ENCODE measurements at places on chromosomes 2 and 18.
A peak's percentile ranks its signal among the peaks of the same experiment; 100 is the strongest.

GRCh38 chr2:141331127-141331526 is 799.7 kb downstream of the LRP1B start:
- DNase-seq: no peak

- DNase-seq: no peak
Observed at GRCh38 chr2:18600255-18600613, 10.9 kb upstream of the NT5C1B start.

- no peak for DNase-seq
Observed at GRCh38 chr2:23235736-23236135, 149.2 kb upstream of the KLHL29 start.

GRCh38 chr2:176553685-176554100 is 284.5 kb downstream of the MTX2 start:
- no peak for DNase-seq

GRCh38 chr2:69225933-69226332 is 161.1 kb downstream of the GFPT1 start:
- DNase-seq: no peak

DNA sequence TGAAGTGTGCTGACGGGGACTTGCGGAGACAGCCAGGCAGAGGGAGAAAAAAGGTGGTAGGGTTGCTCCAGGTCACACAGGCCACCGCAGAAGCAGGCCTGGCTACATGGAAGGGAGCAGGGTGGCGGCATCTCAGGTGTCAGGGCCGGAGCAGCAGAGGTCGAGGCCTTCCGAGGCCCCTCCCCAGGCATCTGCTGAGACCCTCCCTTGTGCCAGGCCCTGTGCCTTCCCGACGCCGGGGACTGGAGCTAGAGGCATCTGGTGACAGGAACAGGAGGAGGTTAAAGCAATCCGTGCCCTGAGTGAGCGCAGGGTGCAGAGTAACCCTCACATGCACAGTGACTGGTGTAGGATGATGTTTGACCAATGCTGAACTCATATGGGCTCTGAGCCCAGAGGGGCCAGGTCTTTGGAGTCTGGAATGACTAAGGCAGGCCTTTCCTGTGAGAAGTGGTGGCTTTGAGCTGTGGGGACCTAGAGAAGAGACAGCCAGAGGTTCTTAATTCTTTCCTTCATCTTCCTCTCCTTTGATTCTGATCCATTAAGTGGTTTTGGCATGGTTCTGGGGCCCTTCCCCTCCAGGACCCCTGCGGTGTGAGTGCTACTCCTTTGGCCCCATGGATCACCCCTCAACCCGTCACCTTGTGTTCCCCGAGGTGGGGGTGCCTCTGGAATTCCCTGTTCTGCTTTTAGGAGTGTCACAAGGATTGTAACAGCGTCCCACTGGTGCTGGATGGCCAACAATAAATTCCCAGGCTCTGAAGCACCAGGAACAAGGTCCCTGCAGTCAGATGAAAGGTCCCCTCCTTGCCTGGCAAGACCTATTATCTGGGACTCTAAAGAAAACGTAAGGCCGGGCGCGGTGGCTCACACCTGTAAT is 72.1 kb downstream of the KLHL29 start:
- DNase-seq: no peak

DNA sequence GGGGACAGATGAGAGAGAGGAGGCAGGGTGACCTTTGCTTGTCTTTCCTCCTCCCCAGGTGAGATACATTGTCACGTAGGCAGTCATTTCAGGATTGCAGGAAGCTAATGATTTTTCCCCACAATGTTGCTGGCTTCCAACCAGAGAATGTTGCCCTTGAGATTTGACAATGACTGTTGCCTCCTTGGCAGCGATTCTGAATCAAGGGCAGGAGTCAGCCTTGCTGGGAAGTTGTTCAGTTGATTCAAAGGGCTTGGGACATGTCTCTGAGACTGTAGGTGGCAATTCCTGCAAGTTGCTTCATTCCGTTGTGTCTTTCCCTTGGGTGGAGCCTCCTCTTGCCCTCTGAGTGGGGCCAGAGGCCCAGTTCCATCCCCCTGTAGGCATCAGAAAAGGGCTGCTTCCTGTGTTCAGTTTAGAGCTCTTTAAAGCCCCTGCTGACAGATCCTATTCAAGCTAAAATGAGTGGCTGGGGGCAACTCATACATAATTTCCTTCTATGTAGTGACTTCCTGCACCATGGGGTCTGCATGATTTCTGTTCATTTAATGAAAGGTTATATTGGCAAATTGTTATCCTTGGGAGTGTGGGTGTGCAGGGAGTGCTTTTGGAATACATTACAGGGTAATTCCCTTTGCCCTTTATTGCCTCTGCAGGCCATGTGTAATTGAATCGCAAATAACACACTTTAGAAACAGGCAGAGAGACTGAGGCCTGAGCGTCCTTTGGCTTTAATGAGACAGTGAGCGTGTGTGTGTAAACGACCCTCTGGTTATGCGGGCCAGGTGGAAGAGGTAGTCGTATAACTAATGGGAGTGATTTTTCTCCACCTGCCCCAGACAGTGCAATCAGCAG is 52.4 kb downstream of the GPR39 start:
- no peak for DNase-seq

DNA sequence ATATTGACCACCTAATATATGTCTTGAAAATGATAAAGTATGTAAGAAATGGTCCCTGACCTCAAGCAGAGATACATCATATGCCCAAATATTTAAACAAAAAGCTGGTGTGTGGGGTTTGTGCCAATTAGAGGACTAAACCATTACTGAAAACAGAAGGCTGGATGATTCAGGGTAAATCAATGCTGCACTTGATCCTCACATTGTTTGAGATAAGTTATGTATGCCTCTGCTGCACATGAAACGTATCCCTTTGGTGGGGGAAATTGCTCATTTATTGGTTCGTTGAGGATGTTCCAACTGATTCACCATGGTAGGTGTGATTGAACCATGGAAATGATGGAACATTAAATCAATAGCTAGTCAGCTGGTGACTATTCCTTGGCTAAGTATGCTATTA is 24.7 kb upstream of the DARS1 start:
- DNase-seq: no peak

DNA sequence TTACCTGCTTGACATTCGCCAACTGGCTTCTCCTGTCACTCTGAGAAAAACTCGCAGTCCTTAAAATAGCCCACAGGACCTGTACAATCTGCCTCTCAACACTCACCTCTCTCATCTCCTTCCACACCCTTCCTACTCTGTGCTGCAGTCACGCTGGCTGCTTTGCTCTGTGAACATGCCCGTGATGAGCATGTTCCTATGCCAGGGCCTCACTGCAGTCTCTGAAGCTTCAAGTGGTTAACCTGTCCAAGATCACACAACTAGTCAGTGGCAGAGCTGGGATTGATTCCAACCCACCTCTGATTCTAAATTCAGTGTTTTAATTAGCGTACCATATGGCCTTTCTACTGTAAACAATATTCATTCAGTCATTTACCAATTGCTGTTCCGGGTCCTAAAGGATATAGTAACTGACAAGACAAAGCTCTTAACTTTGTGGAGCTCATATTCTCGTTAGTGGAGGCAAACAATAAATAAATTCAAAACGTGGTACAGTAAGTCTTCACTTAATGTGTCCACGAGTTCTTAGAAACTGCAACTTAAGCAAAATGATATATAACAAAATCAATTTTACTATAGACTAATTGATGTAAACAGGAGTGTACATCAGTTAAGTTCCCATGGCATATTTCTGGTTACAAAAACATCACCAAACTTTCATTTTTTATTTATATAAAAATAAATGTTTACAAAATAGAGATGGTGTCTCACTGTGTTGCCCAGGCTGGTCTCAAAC is 38.9 kb upstream of the FBXO11 start:
- no peak for DNase-seq

- DNase-seq: peak; percentile 30
Observed at GRCh38 chr2:46776687-46777327, 138.8 kb downstream of the MCFD2 start.

DNA sequence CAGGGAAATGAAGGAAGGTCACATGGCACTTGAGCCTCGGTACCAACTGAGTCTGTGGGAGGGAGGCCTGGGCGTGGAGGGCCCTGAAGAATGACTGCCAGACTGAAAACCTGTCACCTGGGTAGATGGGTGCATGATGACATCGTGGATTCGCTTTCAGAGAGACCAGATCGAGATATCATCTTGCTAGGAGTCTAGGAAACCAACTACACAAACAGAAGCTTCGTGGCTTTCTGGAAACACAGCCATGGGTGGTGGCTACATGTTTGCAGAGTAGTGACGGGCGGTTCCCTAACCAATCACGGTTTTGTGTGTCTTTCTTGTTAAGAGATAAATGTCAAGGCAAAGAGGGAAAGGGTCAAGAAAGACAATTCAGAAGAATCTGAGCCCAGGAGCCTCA is 155.0 kb downstream of the EIPR1 start:
- no peak for DNase-seq

GRCh38 chr2:21198637-21199036 is 74.9 kb downstream of the TDRD15 start:
- no peak for DNase-seq

GRCh38 chr2:221705185-221705877 is 133.2 kb upstream of the EPHA4 start:
- no peak for DNase-seq

DNA sequence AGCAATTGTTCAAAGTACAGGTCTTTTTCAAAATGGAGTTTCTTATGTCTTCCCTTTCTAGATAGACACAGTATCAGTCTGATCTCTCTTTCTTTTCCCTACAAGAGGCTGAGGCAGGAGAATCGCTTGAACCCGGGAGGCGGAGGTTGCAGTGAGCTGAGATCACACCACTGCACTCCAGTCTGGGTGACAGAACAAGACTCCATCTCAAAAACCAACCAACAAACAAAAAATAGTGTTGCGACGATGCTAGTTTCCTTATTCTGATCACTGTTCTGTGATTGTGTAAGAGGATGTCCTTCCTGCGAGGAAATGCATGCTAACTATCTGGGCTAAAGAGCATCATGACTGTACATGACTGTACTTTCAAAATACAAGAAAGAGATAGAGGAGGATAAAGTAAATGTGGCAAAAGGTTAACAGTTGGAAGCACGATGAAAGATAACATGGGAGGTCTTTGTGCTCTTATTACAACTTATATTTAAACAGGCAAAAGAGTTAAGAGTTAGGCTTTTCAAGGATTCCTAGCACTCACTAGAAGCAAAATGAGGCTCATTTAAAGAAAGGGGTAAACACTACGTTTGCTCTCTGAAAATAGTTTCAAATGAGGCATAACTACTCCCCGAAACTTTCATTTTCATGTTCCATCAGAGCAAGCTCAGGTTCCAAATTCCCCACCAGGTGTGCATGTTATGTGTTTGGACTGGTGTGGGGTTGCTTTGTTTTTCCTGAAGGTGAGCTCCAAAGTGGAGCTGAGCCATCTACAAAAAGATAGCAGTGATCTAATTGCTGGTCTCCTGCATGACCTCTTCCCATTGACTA is 23.8 kb downstream of the SOWAHC start:
- no peak for DNase-seq

DNA sequence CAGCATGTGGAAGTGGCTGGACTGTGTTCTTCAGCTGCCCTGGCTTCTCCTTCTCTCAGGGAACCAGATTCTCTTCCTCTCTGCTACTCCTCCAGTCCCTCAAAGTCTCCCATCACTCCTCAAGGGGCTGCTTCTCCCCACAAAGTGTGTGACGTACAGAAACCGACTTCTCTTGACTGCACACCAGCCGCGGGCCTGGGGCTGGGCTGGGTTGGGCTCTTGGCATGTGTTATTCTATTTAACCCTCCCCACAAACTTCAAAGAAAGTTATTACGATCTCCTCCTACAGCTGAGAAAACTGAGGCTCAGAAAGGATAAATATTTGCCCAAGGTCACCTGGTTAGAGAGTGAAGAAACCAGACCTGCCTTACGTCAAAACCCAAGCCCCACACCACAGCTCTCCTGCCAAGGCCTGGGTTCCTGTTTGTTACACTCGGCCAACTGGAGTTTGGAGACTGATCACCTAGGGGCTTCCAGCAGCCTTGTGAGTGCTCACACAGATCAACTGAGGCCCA is 269.0 kb downstream of the TFCP2L1 start:
- DNase-seq: no peak

DNA sequence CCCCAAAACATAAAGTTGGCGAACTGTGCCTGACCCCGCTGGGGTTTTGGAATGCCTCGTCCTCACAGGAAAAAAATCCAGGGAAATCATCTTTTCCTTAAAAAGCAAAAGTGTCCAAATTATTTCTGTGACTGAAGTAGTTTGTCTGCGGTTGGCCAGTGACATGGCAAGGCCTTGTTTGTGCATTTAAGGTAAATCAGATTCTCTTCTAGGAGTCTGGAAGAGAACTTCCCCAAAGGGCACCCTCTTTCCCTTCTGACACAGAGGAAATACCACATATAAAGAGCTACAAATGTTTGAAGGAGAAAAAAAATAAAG is 737 bp upstream of the CYB5A start:
- no peak for DNase-seq

DNA sequence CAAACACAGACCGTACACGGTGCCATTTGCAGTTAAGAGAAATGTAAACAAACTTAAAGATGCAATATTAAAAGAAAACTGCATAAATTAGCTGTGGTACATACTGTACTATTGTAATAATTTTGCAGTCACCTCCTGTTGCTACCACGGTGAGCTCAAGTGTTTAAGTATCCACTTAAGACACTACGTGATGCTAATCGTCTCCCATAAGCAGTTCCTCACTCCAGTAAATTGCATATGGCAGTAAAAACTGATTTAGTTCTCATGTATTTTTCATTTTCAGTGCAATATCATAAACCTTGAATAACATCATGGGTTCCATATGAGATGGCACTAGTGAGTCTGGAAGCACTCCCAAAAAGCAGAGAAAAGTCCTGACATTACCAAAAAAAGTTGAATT is 14.4 kb downstream of the CLEC4F start:
- DNase-seq: no peak

GRCh38 chr2:102130647-102130991 is 11.9 kb upstream of the IL1R1 start:
- no peak for DNase-seq

- DNase-seq: no peak
Observed at GRCh38 chr18:8952174-8952573, 150.3 kb upstream of the NDUFV2 start.

- no peak for DNase-seq
Observed at GRCh38 chr2:231359441-231359840, 36.1 kb upstream of the B3GNT7 start.

DNA sequence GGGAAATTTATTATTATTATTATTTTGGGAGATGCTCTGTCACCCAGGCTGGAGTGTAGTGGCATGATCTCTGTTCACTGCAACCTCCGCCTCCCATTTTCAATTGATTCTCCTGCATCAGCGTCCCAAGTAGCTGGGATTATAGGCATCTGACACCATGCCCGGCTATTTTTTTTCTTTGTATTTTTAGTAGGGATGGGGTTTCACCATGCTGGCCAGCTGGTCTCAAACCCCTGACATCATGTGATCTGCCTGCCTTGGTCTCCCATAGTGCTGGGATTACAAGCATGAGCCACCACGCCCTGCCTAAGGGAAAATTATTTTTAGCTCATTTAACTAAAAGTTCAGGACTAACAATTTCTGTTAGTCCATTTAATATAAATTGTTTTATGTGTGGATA is 109.2 kb upstream of the SESTD1 start:
- no peak for DNase-seq

DNA sequence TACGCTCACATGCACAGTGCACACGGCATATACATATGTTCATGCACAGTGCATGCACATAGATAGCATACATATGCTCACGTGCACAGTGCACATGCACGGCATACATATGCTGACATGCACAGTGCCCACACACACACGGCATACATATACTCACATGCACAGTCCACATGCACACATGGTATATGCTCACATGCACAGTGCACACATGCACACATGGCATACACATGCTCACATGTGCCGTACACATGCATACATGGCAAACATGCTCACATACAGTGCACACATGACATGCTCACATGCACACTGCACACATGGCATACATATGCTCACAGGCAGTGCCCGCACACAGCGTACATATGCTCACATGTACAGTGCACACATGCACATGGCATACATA is 97.7 kb upstream of the CTDP1 start:
- no peak for DNase-seq
